ENCODE measurements at places on chromosomes 2 and 18.

DNA sequence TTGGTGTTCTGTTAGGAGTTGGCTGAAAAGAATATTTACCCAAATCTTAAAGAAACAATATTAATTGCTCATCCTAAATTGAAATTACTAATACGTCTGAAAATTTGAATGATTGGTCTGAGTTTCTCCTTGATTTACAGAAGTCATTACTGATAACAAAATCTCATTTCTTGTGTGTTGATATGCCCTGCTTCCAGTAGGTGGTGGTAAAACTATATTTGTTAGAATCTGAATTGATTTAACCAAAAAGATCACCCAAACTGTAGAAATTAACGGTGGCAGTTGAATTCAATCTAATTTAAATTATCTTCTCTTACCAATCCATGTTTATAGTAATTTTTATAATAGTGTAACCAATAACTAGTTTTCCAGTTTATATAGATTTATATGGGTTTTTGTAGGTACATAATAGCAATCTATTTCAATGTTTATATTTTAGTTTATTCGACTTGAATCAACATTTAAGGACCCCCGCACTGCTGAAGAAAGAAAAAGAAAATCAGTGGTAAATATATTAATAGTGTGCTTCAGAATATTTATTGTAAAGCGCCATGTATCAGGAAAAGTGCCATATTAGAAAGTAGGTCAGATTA, 38.3 kb downstream of the PAPOLG start:
- peak; percentile 5 for DNase-seq

- DNase-seq, result no peak
Observed at GRCh38 chr2:241813644-241814392, 4.8 kb downstream of the NEU4 start.

DNA sequence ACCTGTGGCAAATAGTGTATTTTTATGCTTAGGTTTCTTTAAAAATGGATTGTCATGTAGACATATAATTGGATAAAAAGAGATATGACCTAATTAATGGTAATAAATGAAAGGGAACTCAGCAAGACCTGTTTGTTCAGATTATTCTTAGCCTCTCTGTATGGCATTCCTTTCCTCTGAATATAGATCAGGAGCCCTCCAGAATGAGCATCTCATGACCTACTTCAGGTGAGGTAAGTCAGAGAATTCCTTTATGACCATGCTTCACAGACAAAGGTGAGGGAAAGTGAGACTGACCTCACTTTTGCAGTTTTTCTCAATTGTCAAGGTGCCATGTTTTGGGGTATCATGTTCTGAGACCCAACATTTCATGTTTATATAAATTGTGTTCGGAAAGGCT, 1744.3 kb upstream of the PIK3C3 start:
- no peak for DNase-seq

DNA sequence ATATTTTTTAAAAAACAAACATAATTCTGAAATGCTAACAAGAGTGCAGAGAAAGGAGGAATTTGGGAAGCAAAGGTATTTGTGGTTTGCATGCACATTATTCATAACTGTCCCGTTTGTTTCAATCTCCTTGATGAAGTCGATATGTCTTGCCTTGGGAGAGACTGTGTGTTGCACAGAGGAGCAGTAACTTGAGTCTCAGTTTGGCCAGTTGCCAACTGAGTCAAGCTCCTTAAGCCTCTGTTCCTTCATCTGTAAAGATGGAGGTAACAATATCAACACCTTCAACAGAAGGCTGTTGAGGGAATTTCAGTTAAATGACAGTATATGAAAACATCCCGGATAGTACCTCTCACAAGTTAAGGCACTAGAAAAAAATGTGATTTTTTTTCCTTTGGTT, 226.2 kb downstream of the ASXL3 start:
- DNase-seq, result no peak

DNA sequence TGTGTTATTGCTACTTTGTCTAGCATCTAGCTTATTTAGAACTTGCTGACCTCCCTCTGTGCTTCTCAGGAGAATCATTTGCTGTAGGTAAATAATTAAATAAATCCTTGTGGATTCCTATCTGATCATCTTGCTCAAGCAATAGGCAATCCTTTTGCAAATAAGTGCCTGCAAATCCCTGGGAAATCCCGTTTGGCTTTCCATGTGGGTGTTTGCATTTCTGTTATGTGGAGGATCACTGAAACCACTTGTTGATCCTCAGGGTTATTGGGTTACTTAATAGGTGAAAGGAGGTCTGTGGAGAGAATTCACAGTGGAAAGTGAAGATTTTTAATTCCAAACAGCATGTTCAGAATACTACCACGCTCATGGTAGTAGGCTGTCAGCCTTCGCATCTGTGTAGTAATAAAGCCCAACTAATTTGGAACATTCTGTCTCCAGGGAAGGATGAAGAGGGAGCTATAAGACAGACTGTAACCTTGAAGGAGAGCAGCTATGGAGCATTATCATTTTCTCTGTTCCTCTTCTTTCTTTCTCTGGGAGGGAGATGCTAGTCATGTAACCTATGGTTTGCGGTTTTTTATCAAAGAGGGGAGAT, 72.5 kb downstream of the GULP1 start:
- no peak for DNase-seq

DNA sequence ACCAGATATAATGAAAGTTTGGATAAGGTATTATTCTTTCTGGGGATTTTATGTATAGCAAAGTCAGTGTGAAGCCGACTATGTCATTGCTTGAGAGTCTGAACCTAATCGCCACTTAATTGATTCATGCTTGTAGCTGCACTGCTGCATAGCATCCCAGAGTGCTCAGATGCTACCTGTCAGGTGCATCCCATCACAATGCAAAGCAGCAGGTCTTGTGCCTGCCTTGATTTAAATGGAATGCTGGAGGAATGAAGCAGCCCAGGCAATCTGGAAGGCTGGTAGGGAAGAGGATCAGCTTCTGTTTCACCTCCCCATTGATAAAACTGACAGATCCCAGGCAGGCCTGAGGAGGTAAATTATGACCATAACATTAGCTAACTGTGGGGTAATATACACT, 40.4 kb upstream of the ATIC start:
- DNase-seq, result no peak

All from bone marrow (tissue), 2 donors.